Head of caudate nucleus (tissue), 42 donors: ENCODE measurements at places on chromosomes 12 and 14.
A peak's percentile ranks its signal among the peaks of the same experiment; 100 is the strongest.

DNA sequence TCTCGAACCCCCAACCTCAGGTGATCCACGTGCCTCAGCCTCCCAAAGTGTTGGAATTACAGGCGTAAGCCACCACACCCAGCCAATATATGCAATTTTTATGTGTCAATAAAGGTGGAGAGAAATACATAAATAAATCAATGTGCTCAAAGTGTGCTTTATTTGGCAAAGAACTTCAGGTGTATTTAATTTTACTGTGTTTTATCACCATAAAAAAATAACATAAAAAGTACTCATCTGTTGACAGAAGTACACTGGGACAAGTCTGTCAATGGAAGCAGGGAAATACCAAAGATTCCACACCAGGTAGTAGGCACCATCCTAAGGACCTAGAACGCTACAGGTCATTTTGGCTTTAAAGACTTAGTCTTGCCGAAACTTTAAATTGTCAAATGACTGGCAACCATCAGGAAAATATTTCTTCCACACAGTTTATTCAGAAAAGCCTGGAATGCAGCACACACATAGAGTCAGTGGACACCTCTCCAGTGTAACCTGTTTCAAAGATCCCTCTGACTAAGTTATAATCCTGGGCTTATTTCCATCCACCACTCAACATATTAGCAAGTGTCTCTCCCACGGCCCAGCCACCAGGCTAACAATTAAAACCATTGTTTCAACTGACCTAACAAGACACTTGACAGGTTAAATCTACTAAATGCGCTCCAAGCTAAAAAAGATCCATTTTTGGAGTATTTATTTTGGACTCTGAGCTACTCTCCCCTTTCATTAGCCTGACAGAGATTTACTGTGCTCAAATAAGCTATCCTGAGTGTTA lies 4.2 kb downstream of the ERO1A start:
- DNase-seq: no peak

- DNase-seq: no peak
These were observed 24.4 kb upstream of the FBRSL1 start for GRCh38 chr12:132465269-132466190.

GRCh38 chr14:88868558-88869159 lies 44.2 kb downstream of the TTC8 start:
- no peak for DNase-seq

DNA sequence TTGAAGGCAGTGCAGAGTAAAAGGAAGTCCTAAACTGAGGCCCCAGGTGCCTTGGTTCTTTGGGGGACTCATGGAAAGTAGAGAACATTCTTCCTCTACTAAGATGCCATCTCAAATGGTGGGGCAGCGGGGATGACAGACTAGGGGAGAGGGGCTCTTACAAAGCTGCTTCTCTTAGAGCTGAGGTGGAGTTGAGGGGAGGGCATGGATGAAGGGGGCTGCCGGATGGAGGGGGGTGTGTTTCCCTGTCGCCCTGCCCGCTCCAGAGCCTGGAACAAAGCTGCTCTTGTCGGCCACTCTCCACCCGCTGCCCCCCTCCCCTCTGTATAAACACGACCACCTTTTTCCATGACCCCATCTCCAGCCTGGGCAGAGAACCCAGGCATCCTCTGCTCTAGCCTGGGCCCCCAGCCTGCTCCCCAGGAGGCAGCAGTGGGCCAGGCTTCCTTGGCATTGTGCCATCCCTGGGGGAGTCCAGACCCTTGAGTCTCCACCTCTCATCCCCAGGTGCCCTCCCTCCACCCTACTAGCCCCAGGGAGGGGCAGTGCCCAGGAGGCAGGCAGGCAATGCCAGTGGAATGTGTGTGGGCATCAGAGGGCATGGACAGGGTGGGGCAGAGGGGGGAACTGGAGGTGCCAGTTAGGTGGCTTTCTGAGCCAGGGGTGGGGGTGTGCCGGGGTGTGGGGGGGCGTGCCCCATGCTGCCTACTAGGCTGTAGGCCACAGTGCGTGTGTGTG lies 1.7 kb downstream of the RARG start:
- DNase-seq: no peak

- no peak for DNase-seq
These were observed 41.8 kb upstream of the CRY1 start for GRCh38 chr12:107135177-107135576.

GRCh38 chr12:93376436-93377251 lies 1.1 kb upstream of the NUDT4 start:
- no peak for DNase-seq

GRCh38 chr12:13062669-13063068 lies 18.5 kb downstream of the FAM234B start:
- no peak for DNase-seq

DNA sequence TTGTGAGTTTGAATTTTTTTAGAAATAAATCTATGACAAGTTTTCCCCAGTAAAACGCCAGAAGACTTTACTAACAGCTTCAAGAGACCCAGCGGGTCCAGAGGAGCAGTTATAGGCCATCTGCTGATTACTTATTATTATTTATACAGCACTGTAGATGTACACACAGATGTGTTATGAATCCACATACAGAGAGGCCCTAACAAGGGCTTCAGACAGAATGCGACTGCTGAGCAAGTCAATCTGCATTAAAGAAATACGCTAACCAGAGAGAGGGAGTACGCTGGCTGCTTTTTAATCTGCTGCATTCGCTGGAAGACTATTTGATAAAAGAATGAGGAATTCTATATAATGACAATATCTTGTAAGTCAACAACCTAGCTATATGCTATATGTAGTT lies 32.5 kb downstream of the ATF7 start:
- no peak for DNase-seq

DNA sequence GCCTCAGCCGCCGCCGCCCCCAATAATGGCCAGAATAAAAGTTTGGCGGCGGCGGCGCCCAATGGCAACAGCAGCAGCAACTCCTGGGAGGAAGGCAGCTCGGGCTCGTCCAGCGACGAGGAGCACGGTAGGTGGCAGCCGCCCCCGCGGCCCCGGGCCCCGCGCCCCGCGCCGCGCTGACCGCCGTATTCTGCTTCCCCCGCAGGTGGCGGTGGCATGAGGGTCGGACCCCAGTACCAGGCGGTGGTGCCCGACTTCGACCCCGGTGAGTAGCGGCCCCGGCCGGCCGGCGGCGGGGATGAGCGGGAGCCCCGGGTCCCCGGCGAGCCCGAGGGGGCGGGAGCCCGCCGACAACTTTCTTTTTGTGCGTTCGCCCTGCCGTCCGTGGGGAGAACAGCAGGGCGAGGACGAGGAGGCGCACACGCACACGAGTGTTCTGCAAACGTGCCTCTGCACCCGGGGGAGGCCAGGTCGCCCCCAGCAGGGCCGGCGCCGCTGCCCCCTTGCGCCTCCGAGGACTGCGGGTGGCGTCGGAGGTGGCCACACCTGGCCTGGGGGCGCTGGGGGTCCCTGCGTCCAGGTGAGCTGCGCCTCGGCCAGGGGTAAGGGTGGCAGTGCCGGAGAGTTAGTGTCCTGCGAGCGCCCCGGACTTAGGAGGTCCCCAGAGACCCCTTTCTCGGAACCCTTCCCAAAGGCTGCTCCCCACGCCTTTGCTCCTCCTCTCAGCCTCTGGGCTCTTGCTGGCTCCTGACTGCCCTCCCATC lies 794 bp downstream of the RCOR1 start:
- DNase-seq: peak; percentile 30

DNA sequence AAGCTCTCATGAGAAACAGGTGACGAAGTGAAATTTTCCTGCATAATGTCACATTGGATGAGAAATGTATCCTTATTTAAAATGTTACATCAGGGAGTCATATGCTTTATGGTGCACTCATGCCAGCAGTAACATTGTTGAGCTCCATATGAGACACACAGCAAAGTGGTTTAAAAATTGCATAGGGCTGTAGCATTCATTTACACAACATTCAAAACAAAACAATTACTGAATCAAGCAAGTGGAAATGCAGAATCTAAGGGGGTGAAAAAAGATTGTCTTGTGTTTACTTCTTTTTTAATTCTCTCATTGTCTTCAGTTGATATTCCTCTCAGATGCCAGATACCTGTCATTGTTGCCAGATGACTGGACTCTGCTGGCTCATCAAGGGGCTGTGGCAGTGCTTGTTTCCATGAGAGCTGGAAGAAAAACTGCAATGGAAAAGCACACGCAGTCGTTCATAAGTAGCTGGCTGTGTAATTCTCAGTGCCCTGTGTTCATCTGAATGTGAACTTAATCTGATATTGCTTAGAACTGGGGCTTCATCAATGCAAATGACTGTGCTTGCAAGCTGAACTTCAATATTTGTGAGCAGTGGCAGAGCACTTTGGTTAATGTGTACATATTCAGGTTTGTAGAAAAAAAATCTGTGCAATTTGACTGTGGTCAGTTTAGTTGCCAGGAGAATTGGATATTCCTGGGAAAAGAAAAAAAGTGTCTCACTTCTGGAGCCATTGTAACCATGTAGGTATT lies 305.6 kb downstream of the RAD51B start:
- no peak for DNase-seq

GRCh38 chr12:26239122-26239851 lies 43.9 kb downstream of the SSPN start:
- peak; percentile 86 for DNase-seq

- no peak for DNase-seq
These were observed 617.3 kb downstream of the RPL10L start for GRCh38 chr14:46034305-46034704.

GRCh38 chr14:65922142-65922541 lies 509.6 kb downstream of the FUT8 start:
- DNase-seq: no peak

DNA sequence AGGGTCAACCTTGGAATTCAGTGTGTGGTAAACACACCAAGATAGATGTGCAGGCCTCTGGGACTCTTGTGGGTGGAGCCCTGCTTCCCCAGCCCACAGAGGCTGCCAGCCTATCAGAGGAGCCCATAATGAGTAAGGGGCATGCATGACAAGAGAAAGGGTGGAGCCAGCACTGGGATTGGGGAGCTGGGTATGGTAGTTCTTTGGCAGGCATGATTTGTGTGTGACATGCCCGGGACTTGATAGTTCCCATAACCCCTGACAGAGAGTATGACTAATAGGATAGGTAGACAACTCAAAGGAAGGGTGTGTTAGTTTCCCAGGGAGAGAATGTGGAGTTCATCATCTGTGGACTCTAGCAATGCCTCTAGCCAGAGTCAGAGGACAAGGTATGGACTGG lies 143.0 kb downstream of the EMP1 start:
- DNase-seq: no peak

DNA sequence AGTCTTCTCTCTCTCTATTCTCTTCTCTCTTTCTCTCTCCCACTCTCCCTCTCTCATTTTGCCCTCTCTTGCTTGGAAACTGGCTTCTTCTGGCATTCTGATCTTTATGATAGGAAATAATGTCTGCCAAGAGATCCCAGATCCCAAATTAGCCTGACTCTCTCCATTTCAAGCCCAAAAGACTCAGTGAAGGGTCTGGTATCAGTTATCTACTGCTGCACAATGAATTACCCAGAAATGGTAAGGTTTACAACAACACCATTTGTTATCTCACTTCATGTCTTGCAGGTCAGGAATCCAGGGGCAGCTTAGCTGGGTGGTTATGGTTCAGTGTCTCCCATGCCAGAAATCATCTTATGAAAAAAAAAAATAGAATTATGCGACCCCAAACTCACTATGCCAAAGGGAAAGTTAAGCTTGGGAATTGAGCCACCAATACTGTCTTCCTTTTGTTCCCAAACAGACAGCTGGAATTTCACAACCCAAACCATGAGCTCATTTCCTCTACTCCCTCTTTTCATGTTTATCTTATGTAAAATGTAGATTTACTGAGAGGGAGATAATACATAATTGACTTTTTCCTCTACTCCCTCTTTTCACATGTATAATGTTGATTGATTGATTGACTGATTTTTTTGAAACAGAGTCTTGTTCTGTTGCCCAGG lies 67.8 kb upstream of the FICD start:
- DNase-seq: no peak

DNA sequence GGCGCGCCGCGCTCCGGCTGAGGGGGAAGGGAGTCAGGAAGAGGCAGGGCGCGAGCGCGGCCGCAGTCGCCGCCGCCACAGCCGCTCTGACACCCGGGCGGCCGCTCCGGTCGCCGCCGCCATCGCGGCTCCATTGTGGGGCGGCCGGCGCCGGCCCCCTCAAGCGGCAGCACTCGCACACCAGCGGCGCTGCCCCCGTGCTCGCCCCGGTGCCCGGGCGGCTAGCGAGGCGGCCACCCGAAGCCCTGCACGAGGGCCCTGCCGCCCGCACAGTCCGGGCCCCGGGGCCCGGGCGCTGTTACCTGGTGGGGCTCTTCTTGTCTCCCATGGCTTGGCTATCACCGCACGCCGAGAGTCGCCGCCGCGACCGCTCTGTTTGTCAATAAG lies 202 bp downstream of the YAF2 start:
- no peak for DNase-seq

DNA sequence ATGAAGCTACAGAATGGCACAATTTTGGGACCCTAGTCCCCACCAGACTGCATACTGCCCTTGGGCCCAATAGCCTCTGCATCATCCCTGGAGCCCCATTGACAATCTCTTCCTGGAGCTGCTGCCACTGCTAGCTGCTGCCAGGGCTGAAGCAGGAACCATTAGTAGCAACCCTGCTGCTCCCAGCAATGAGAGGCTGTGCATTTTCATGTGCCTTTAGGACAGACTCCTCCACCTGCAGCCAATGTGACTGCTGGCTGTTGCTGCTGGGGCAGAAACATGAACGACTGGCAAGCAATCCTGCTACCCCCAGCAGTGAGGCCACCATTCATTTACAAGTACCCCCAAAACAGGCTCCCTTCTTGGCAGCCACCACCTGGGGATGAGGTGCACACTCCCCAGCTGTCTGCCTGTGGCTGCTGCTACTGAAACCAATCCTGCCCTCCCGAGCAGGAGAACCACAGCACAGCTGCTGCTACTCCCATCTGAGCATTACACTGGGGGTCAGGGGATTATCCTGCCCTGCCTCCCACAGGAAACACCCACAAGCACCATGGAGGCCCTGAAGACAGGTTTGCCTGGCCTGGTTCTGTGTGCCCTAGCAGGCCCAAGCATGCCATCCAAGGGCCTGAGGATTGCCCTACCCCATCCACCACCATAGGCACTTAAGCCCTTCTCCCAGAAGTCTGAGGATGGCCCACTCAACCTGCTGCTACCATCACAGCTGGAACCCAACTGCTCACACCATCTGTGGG lies 181.0 kb downstream of the MYRFL start:
- DNase-seq: no peak
